Frontal cortex (tissue), 4 donors: ENCODE measurements at places on chromosomes 7 and 10.

DNA sequence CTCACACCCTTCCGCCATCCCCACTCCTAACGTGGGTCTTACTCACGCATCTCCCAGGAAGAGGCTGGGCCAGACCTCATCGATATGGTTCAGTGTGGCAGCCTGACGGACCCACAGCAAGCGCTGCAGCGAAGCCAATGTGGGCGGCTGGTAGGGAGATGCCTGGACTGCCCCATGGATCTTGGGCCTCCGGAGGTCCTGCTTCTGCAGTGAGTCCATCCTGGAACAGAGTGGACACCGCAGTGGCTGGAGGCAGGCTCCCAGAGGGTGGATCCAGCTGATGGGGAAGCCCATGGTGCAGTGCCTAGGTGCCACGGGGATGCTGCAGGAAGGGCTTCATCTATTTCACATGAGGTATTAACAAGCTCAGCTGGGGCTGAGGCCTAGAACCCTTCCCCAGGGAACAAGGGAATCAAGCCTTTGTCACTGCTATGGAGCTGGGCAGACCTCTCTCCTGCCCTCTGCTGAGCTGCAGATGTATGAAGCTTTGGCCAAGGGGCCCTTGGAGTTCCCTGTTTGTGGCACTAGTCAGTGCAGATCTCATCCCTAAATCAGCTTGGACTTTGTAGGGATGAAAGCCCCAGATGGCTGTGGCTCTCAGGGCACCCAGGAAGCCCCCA lies 13.7 kb upstream of the SAMD8 start:
- DNase-seq, result no peak

DNA sequence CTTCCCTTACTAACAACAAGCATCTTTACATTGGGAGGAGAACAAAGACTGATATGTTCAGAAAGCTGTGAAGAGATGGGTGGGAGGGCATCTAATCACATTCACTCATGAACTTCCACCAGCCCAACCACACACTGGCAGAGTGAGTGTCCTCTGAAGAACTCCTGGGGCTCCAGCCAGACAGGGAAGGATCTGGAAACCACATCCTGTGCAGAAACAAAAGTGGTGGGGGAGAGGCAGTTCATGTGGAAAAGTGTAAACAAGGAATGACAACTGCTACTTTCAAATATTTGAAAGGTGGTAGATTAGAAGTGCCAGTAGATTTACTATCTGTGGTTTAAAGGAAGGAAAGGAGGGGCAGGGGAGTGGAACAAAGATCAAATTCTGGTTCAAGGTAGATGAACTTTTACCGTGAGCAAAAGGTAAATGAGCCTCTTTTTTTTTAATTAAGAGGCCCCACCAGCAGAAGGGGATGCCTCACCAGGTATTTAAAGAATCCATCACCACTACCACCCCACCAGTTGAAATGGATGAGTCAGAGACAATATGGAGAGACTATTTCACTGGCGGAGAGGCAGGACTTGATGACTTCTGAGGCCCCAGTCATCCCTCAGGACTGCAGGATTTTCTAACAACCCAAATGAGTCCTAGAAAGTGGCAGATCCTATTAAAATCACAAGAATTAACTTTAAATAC lies 34.5 kb downstream of the GOT1 start:
- no peak for DNase-seq

- no peak for DNase-seq
Measured at GRCh38 chr7:107150375-107151073, 18.3 kb upstream of the HBP1 start.

GRCh38 chr7:45892407-45893035 lies 4.2 kb downstream of the IGFBP1 start:
- no peak for DNase-seq
